ENCODE measurements at places on chromosomes 13 and 19.

DNA sequence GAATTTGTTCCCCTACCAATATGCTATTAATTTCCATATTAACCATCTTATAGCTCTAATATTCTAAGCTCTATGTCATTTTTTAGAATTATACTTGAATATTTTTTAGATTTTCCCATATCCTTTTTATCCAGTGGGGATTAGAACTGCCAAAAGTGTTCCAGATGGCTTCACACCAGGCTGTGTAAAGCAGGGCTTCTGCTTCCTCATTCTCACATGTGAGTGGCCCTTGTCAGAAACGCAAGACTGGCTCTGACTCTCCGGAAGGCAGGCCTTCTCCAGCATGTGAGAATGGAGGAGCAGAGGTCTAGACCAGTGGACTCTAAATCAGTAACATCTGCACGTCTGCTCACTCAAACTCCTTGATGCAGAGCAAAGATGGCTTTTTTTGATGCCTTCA, 650.1 kb downstream of the FGF9 start:
- DNase-seq = no peak

DNA sequence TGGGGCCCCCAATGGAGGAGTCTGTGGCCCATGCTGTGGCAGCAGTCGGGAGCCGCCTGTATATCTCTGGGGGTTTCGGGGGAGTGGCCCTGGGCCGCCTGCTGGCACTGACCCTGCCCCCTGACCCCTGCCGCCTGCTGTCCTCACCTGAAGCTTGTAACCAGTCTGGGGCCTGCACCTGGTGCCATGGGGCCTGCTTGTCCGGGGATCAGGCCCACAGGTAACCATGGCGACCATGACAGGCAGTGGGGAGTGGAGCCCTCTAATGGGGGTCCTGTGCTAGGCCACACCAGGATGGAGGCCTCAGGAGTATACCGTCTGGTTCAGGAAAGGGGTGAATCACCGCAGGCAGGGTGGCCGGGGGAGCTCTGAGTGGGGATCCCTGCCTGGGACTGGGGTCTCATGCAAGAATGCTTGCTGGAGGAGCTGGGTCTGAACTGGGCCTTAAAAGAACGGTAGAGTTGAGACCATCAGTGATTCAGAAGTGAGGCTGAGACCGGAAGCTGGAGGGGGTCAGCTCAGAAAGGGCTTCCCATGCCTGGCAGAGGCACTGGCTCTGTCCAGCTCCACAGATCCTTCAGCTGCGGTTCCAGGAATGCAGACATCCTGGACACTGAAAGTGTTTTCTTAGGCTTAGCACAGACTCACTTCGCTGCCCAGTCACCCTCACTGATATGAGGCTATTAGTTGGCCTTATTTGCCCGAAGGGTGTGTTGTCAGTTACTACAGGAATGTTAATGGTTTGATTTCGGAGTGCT, 29.1 kb downstream of the CNFN start:
- DNase-seq = no peak

DNA sequence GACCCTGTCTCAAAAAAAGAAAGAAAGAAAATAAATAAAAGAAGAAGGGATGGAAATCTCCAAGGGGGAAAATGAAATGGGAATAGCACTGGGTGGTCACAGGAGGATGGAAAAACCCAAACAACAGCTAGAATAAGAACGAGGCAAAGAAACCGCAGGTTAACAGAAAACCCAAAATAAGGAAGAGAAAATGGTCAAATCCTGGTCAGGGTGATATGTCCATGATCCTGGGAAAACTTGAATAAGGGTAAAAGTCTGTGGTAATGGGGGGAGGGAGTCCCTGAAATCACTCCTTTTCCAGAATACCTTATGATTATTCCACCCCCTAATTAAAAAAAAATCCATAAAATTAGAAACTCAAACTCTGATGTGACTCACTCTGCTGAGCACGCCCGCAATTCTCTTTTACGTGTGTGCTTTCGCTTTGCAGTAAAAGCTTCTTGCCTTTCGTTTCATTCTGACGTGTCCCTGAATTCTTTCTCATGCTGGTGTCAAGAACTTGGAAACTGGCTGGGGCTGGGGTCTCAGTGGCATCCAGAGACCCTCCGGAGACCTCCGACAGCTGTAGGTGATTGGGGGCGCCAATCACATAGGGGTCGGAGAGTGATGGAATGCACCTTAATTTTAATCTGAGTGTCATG, 4.3 kb upstream of the NAXD start:
- DNase-seq = no peak

DNA sequence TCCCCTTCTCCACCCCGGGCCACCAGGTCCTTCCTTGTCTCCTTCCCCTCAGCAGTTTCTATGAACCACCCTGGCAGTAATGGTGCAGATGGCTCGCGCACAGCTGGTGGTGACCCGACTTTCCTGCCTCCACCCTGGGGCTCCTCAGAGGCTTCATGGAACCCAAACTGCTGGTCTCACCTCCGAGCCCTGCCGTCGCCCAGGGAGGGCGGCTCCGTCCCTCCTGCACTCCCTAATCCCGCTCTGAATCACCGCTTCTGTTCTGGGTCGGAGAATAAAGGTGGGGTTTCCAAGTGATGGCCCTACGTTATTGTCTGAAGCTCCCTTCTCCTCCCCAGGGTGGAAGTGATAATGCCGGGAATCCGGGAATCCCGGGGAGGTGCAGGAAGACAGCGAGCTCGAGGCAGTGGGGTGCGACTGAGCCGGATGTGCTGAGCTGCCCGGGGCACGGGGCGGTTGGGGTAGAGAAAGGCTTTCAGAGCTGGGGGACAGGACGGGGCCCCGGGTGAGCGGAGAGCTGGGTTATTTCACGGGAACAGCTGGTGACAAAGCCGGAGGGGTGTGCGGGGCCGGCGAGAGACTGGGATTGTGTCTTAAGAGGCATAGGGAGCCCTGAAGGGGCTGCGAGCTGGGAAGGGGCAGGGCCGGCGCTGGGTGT, 711 bp downstream of the FUT2 start:
- DNase-seq = no peak

DNA sequence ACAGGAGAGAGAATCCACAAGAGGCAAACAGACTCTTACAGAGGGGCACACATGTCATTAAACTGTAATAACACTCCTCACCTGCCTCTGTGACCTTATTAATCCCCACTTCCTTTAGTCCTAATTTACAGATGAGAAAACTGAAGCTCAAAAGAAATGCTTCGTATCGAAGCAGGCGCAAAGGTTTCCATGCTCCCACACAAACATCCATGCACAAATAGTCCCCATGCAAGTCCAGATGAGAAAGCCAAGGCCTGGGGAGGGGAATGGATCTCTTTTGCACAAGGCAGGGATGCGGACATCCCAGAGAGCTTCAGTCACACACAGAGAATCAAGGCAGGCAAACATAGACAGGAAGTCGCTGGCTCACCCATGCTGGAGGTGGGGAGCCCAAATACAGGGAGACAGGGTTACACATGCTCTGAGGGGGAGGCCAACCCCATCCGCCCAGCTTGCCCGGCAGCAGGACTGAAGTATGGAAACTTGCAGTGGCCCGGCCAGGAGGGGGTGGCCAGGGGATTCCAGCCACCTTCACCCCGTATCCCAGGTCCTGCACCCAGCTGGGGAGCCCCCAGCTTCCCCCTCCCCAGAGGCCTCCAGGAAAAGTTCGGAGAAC, 468 bp downstream of the S1PR5 start:
- DNase-seq = no peak
